Spleen (tissue), 13 donors: ENCODE measurements at places on chromosomes 4 and X. TPM values are rescaled to one million over a fixed set of nuclear protein-coding genes. Genes with fewer than 3 reads are reported as not detected.

Gene LINC00632
- 47.6 TPM for total RNA-seq

Gene PHF8
- 53.3 TPM for total RNA-seq

DNA sequence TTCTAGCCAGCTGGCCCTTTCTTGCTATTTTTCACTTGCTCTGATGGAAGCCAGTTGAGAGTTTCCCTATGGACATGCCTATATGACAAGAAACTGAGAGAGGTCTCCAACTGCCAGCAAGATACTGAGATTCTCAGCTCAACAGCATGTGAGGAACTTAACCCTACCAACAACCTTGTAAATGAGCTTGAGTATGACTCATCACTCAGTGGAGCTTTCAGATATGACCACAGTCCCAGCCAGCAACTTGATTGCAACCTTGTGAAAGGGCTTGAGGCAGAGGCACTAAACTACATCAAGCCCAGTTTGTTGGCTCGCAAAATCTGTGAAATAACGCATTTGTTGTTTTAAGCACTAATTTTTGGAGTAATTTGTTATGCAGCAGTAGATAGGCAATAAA is 175.8 kb downstream of the COMMD8 start:
- no peak for DNase-seq

- DNase-seq: no peak
Measured at GRCh38 chrX:39416547-39417260, 615.4 kb downstream of the MID1IP1 start.

DNA sequence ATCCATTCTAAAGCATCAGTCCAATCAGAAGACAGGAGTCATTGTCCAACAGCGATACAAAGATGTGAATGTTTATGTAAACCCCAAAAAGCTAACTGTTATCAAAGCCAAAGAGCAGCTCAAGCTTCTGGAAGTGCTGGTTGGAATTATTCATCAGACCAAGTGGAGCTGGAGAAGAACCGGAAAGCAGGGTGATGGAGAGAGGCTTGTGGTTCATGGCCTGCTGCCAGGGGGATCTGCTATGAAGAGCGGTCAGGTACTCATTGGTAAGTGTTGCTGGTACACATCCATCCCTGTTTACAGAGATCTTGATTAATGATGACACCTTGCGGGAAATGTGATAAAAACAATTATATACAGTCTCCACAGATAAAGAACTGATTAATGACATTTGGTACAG is 11.0 kb downstream of the INTU start:
- no peak for DNase-seq

Gene HSFX4
- not detected for total RNA-seq

DNA sequence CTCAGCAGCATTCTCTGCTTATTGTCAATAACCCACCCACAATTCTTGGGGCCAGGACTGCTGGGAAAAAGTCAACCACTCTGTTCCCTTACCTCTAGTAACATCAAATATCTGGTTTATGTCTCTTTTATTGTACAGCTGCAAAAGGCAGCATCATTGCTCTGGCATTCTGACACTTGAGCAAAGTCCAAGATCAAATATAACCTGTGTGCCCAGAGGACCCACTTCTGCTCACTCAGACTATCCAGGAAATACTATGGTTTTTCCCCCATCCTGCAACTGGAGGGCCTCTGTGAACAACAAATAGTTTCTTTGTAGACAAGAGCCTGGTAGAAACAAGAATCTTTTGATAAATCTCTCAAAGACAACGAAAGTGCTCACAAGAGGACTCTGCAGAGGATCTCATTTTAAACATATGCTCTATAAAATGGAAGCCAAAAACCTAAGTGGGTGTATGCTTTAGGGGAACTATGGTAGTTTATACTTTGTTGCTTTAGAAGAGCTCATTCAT is 154.7 kb downstream of the RAB28 start:
- DNase-seq: no peak

Gene UCHL1
- total RNA-seq: 1.6 TPM

DNA sequence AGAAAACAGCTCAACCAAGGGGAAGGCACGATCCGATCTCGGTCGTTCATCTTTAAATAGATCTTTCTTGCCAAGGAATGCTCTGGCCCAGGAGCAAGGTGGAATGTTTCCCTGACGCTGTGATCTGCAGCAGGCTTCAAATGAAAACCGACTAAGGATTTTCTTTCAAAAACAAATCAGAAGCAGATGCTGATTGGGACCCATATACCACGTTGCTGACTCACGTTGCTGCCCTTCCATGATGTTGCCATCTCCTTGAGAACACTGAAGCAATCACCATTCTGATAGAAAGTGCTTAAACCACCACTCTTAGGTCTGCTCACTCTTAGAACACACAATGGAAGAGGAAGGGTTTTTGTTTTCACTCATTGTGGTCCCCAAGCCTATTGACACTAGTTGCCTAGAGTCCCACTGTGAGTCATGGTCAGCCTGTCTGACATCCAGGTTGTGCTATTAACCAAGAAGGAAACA is 26.1 kb downstream of the LAMTOR3 start:
- DNase-seq: no peak

DNA sequence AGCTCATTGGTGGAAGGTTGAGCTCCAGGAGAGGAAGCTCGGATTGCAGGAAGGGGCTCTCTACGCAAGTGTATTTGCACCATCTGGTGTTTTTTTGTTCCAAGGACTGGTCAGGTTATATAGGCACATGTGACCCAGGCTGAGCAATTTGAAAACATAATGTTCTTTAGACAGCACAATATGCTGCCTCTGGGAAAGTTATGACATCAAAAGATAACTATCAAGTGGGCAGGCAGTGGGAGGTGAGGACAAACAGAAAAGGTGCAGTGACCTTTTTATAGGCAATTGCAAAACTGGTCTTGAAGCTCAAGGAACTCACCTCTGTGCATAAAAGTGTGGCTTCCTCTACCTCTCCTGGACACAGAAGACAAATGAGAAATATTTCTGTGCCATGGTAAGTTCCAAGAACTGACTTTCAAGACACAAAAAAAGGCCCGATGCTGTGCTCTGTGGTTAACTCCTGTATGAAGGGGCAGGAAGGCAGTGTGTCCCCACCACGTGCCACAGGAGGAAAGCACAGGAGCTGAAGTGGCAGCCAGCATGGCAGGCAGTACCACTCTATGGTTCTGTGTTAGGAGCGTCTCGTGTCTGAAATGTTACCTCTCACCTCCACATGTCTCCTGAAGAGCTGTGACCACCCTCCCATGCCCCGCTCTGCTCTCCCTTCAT is 128.6 kb downstream of the SHROOM3 start:
- no peak for DNase-seq
